ENCODE measurements at places on chromosomes 3 and 15.

GRCh38 chr3:193744822-193745684 is 152.0 kb downstream of the OPA1 start:
- peak; percentile 16 for DNase-seq

- DNase-seq, result no peak
Observed at GRCh38 chr15:81301385-81301784, 22.6 kb downstream of the STARD5 start.

DNA sequence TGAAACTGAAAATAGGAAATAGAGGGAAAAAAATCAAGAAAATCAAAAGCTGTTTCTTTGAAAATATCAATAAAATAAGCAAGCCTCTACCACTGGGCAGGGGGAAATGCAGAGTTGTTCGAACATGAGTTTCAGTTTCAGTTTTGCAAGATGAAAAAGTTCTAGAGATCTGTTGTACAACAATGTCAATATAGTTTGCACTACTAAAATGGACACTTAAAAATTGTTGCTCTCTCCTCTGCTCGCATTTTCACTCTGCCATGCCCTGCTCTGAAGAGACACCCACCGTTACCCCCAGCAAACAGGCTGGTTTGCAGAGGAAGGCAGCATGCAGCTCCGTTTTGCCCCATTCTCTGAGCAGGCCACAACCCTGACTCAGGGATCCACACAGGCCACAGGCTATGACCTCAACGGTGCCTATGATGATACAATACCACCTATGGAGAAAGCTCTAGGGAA is 64.5 kb downstream of the ZNF148 start:
- no peak for DNase-seq

GRCh38 chr3:198032039-198032936 is 72.3 kb downstream of the LMLN start:
- DNase-seq, result no peak

- DNase-seq, result peak; percentile 100
Observed at GRCh38 chr3:120094776-120095225, 554 bp upstream of the GSK3B start.

GRCh38 chr15:46735115-46735514 is 982.2 kb upstream of the SEMA6D start:
- DNase-seq, result no peak

DNA sequence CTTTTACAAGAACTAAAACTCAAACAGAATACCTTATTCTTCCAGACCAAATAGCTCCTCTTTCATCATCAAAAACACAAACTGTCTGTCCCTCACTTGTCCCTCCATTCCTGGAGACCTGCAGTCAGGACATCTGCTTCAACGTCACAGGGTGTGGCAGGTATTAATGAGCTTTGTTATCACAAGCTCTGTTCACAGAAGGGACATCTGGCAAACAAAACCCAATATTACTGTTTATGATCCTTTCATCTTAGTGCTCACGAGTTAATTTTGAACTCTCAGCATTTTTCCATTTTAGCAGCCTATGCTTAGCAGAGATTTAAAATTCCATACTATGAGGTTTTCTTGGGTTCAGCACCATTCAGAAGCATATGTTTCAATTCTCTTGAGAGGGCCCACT is 32.9 kb downstream of the AP3S2 start:
- DNase-seq, result no peak

- peak; percentile 3 for DNase-seq
Observed at GRCh38 chr3:102512734-102513504, 78.1 kb downstream of the ZPLD1 start.

DNA sequence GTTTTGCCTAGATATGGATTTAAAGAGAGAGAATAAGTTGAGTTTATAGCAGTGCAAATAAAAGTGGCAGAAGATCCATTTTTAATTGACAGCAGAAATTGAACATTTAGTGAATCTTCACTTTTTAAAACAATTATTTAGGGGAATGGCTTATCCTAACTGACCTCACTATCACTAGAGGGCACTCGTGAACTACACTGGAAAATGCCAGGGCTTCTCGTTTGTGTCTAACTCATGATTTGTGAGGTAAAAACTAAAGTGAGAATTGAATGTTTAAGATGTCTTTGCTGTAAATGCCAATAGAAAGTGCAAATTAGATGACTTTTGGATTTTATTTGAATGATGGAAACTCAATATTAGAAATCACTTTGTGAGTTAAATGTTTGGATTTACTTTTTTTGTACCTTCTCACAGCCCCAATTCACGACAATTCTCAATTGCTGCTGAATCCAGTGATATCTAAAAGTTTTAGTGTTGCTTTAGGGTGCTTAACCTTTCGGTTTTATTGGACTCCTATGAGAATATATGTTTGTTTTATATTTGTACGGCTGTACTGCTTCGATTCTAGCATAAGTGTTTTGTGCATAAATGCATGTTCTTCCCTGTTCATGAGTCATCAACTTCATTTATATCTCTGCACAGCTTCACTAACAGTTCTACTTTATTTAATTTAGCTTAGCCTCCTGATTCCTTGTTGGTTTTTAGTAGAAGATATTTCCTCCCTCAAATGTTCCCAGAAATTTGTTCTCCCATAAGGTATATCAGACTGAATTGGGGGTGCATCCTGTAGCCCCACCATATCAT is 462.1 kb downstream of the MFSD1 start:
- peak; percentile 56 for DNase-seq

GRCh38 chr15:37837276-37837675 is 97.2 kb upstream of the TMCO5A start:
- peak; percentile 65 for DNase-seq

DNA sequence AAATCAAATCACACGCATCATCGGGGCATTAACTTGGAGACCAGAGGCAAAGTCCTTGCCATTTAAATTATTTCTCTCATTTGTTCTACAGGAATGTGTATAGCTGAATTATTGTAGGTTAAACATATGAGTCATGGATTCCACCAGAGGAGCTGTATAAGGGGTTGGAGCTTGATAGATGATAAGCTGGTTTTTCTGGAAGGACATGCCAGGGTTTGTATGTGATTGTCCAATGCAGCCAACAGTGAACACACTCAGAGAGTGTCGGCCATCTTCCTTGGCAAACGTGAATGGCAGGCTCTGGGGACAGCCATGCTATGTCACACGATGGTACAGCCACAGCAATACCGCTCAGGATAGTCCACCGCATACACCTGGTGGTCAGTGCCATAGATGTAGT is 25.1 kb downstream of the SSUH2 start:
- DNase-seq, result peak; percentile 86

DNA sequence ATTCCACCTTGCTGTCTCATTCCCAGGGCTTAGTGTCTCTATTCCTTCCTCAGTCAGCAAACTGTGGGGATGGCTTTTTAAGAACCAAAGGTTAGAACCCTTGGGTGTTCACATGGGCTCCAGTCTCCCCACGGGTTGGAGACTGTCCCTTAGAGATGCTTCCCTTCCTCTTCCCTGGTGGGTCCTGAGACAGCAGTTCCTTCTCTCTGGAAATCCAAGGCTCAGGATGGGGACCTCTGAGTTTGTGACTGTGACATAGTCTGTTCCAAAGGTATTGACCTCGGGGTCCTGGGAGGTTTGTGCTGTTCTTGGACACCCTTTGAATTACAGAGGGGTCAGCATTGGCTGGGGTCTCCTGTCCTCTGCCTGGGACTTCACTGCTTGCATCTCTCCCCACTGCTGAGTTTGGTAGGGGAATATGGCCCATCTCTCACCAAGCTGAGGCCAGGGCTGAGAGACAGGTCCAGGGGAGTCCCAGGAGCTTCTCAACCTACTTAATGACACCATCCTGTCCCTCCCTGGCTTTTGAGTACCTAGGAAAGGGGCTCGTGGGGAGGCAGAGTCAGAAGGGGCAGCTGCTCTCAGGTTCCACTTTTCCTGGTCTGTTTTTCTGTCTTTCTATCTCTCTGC is 1.5 kb downstream of the GRM2 start:
- DNase-seq, result no peak

DNA sequence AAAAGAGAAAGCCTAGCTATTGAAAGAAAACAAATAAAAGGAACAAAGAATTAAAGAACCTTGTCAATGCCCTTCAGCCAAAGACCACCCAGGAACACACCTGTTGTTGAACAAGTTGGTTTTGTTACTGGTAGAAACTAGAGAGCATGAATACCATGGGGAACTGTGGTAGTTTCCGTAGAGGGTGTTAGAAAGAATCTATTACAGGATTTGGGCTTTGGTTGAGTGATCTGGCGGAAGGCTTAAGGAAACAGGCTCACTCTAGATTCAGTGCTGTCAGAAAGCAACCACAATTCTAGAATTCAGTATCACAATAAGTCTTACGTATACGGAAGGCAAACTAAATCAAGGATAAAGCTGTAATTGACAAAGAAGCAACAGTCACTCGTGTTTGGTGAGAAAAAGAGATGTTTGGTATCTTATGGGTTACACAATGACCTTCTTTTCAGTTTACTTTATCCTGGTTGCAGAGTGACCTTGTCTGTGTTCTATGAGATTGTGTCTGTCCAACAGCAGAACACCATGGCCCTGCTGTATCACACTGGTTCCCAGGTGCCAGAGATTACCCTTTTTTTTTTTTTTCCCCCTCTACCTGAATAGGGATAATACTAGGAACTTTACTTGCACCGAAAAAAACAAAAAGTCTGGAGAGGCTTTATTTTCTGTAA is 265.9 kb downstream of the SHQ1 start:
- no peak for DNase-seq

DNA sequence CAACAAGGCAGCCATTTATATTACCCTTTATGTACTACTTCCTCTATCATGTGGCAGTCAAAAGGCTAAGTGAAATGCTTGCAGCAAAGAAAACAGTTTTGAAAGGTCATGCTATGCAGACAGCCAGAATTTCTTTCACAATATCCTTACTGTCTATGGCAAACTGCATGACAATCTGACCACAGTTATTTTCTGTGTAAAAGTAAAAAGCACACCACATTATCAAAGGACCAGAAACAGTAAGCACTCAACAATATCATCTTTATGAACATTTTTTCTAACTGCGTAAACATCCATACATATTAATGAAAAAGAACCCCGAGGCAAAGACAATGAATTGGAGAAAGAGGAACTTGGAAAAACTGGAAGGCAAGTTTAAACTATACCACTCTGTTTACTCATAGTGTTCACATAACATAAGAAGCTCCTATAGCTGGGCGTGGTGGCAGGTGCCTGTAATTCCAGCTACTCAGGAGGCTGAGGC is 47.9 kb downstream of the PIK3CB start:
- DNase-seq, result peak; percentile 56

DNA sequence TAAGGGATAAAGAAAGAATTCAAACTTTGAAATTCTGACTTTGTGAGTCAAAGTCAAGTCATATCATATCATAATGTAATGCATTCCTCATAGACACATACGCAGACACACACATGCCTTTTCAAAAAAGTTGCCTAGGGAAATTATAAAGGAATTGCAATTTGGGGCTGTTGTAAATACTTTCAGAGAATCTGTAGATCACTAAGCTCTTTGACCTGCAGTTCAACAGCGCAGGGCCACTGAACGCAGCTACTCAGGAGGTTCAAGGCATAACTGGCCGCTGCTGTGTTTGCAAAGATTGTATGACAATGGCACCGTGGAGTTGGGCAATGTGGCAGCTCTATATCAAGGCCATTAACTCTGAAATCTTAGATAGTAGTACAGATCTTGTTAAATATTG is 188.4 kb upstream of the THRB start:
- peak; percentile 75 for DNase-seq

- no peak for DNase-seq
Observed at GRCh38 chr15:39499042-39499441, 81.8 kb upstream of the THBS1 start.

DNA sequence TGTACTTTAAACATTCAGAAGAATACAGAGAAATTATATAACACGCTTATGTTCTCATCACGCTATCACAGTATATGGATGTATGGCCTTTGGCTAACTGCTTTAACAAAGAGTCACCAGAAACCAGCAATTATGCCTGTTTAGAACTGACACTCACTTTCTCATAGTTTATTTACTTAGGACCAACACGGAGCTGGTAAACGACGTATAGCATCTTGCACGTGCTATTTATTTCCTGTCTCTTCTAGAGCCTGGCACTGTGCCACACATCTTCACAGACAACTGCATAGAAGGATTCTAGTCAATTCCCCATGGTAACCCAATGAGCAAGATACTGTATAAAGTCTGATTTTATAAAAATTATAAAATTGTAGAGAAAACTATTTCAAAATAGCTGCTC is 43.6 kb downstream of the TBC1D2B start:
- peak; percentile 31 for DNase-seq

GRCh38 chr3:156702367-156702766 is 28.0 kb downstream of the TIPARP start:
- no peak for DNase-seq

DNA sequence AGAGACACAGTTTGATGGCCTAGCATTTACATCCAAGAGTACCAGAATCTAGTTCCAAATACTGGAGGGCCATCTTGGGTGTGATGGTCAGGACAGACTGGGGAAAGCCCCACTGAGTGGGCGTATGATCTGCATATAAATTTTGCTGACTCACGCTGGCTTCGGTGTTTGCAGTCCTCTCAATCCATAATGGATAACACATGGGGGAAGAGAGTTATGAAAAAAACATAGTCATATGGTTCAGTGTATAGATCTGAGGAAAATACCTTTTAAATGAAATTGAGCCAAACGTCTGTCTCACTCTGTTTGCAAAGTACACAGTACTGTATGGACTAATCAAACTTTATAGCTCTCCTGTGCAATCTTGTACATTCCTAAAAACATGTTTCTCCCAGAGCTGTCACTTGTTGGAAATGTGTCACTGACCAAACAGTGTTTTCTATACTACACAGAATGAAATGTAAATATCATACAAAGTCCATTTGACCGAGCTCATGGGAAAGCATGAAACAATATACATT is 125.3 kb upstream of the THBS1 start:
- peak; percentile 94 for DNase-seq

DNA sequence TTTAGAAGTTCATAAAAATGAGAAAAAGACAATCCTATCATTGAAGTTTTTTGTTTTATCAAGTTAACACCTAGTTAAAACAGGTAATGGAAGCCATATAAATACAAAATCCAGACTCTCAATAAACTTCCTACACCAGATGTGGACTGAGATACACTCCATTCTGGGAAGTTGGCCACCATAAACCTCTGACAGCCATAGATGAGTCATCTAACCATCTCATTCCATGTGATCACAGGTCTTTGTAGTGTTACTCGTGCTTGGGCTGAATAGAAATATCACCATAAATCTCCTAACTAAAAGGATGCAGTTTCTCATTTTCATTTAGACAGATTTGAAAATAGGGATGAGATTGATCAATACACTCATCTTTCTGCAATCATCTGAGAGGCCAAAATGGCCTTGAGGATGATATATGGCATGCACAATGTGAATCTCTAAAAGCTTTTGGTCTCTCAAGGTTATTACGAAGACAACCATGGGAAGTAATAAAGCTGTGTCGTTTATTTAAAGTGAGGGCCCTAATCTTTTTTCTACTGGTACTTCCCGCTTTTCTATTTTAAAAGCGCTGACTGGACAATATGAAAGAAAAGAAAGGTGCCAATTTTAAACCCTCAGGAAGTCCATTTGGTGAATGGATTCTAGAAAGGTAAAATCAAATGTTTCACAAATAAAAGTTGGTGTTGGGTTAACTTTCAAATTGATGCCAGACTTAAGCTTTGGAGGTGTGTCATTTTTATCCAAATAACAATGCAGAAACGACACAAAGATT is 155.5 kb downstream of the POLR2M start:
- DNase-seq, result peak; percentile 89

- DNase-seq, result no peak
Observed at GRCh38 chr3:48795997-48796732, 51.5 kb downstream of the PRKAR2A start.

All from fibroblast of upper back skin (primary cell).